Activated CD8-positive, alpha-beta memory T cell treated with anti-CD3 and anti-CD28 coated beads for 1 hour (primary cell): ENCODE measurements at places on chromosomes 6 and 20.

GRCh38 chr20:43960231-43960630 lies 45.6 kb downstream of the TOX2 start:
- DNase-seq = no peak

- DNase-seq = no peak
These were observed 3.0 kb upstream of the HTR1E start for GRCh38 chr6:86934365-86934764.

GRCh38 chr6:55868771-55869479 lies 6.5 kb downstream of the BMP5 start:
- DNase-seq = no peak

DNA sequence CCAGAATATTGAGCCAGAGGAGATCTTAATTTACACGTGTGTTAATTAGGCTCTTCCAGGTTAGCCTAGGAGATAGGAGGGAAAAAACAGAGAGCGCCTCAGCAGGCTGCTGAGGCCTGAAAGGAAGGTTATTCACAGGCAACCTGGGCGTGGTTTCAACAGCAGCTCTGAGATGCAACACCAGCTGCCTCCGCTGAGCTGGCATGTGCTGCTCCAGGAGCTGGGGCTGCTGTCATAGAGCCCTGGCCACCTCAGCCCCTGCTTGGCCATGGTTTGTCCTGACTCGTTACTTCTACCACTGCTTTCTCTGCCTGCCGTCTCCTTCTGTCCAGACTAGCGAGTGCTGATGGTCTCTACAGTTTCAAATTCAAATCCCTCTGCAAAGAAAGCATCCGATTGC lies 32.4 kb upstream of the RPP40 start:
- DNase-seq = no peak

DNA sequence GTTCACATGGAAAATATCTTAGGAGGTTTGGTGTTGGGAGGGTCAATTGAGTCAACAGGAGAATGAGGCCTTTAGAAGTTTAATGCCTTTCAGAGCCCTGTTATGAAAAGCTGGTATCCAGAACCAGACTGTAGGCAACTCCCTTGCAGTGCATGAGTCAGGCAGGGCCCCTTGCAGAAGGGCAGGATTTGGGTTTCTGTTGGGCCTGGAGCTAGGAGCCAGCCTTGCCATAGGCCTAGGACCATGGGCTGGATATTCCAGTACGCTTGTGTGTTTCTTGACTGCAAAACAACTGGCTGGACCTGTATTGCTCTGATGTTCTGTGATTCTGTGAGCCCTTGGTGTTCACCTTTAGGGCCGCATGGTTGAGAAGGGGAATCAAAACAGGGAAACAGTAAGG lies 350.9 kb upstream of the PRND start:
- no peak for DNase-seq

DNA sequence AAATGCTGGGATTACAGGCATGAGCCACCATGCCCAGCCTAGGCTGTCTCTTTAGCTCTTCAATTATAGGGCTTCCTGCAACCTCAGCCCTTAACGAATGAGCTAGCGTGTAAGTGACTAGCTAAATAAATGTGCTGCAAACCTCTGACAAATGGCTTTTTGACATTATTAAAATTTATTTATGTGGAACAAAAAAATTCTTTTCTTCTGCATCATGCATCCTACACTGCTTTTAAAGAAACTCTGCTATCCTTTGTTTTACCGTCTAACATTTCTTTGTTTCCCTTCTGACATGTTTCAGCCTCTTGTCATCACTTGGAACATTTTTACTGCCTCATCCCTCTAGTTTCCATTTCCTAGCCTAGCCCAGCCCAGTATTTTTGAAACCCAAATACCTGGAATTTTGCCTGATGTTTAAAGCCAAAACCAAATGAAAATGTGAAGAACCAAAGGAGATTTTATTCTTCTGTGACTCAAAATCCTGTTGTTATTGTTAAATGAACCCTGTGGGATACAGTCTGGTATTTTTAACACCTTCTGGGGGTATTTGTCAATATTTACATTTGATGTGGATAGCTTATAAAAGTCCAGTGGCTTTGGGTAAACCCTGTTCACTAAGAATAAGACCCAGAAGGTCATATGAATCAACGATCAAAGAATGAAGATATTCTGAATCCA lies 9.5 kb downstream of the NT5E start:
- DNase-seq = no peak

- DNase-seq = no peak
These were observed 466 bp upstream of the PSMB1 start for GRCh38 chr6:170553534-170554012.

DNA sequence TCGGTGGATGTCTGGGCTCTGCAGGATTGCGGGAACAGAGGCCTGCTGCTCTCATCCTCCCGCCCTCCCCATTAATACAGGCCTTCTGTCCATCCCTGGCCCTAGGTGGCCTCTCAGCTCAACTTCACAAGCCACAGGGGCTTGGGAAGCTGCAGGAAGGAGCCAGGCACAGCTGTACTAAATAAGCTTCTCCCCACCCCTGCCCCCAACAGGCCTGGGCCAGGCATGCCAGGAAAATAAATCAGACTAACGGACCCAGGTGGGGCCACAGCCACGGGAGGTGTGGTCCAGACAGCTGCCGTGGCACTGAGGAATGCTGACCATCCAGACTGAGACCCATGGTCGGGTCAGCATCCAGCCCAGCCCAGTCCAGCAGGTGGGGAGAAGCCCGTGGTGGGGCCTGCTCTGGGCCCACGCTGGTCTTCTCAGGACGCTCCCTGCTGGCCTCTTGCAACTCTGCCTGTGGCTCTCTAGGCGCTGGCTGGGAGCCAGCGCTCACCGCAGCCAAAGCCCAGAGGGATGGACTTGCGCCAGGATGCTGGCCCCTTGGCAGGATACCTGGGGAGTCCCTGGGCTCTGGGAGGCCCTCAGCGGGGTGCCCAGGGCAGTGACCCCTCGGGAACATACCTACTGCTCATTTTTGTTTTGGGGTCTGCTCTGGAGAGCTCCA lies 8.6 kb upstream of the YTHDF1 start:
- no peak for DNase-seq

GRCh38 chr6:37867756-37868446 lies 48.4 kb downstream of the ZFAND3 start:
- no peak for DNase-seq

DNA sequence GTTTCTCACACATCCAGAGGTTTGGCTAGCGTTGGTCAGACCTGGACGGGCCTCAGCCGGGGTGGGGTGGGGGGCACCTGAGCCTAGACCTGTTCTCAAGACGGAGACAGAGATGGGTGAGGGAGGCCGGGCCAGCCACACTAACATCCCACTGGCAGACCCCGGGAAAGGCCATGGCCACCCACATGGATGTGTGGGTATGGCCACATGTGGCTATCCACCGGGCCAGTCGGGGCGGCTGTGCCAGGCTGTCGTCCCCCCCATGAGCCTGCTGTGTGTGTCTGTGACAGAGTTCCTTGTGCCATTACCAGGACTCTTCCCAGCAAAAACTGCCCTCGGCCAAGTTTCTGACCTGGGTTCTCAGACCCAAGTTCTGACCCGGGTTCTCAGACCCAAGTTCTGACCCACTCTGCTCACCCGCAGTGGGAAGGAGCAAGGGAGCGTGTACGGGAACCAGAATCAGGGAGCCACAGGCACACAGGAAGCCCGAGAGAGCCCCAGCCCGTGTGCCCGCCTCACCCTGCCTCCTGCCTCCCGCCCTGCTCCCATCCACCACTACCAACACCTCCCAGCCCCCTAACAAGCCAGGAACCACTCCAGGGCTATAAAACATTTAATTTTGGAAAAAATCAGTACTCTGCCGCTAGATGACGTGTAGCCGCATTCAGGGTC lies 255.5 kb downstream of the TAF4 start:
- no peak for DNase-seq

DNA sequence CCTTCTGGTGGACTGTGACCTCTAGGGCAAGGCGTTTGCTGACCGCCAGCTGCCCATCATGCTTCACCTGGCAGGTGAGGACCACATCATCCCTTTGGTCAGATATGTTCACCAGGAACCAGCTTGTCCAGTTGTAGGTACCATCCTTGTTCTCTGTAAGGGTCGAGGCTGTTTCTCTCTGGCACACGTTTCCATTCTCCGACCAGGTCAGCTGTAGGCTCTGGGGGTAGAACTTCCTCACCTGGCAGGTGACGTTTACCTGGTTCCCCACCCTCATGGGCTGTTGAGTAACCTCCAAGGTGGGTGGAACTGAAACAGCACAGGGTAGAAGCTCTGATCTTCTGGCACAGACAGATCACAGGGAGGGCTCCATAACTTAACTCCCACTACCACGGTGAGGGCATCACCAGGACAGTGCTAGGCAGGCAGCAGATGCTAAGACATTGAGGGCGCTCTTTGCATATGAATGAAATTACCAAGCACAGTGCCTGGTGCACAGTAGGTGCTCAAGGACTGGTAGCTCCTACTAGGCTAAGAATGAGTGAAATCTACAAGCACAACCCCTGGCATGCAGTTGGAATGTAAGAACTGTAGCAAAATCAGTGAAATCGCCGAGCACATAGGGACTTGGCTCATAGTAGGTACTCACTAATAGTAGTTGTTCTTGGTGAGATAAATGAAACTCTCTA lies 15.6 kb upstream of the SIRPB1 start:
- no peak for DNase-seq

DNA sequence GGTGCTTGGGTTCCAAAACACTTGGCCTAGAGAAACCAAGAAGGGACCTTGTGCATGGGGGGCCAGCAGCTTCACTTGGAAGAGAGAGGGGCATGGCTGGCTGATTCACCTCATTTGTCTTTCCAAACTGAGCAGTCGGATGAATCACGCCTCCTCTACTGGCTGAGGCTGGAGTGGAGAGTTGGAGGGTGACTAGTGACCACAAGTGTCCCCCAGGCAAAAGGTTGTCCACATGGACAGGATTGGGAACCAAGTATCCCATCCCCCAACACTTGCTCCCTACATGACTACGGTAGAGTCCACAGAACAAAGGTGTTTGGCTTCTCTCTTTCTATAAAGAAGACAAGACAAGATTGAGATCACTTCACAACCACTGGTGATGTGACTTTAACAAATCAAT lies 875.6 kb downstream of the QKI start:
- no peak for DNase-seq

DNA sequence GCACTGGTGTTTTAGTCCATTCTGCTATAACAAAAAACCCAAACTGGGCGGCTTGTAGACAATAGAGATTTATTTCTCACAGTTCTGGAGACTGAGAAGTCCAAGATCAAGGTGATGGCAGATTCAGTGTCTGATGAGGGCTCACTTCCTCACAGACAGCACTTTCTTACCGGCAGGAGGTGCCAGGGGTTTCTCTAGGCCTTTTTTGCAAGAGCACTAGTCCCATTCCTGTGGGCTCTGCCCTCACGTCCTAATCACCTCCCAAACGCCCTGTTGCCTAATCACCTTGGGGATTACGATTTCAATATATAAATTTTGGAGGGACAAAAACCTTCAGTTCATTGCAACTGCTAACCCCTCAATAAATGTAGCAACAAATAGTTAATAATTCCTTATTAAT lies 140.0 kb upstream of the SGK1 start:
- DNase-seq = no peak

DNA sequence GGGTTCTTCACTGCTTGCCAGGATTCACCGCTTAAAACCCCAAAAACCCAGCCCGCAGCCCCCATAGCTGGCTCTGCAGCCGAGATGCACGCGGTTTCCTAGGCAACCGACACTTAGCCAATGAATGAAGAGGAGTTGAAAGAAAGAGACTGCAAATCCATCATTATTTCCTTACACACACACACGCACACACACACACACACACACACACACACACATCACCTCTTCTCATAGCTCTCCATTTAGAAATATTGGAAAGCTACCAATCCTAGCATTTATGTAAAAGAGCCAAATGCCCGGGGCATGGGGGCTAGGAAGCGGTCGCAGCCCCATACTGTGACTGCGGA lies 3.4 kb upstream of the TUBB2B start:
- no peak for DNase-seq

DNA sequence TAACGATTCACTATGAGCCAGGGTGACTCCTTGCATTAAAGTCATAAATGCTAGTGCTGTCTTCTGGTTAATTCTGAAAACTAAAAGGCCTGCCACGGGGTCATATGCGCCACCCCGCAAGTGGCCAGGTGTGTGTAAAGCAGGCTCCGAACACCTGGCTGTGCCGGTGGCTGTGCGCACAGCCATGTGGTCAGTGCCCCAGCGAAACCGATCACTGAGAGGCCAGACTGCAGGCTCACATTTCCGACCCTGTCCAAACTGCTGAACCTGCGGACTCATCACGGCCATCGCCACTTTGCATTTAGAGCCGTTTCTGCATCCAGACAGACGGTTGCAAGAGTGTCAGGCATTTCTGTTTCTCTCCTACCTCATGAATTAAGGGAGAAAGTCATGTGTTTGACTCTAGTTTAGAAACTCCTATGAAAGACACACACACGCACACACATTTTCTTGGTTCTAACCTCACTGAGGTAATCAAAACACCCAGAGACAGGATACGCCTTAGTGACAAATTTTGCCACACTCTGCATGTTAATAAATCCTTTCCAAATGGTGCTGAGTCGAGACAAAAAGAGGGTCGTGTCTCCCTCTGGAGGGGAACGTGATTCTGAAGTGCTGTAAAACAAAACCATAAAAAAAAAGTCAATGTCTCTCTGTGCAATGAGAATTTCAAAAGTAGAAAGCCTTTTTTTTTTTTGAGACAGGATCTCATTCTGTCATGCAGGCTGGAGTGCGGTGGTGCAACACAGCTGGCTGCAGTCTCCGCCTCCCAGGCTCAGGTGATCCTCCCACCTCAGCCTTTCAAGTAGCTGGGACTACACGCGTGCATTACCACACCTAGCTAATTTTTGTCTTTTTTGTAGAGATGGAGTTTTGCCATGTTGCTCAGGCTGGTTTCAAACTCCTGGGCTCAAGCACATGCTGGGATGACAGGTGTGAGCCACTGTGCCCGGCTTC lies 31.0 kb upstream of the TCFL5 start:
- DNase-seq = no peak

DNA sequence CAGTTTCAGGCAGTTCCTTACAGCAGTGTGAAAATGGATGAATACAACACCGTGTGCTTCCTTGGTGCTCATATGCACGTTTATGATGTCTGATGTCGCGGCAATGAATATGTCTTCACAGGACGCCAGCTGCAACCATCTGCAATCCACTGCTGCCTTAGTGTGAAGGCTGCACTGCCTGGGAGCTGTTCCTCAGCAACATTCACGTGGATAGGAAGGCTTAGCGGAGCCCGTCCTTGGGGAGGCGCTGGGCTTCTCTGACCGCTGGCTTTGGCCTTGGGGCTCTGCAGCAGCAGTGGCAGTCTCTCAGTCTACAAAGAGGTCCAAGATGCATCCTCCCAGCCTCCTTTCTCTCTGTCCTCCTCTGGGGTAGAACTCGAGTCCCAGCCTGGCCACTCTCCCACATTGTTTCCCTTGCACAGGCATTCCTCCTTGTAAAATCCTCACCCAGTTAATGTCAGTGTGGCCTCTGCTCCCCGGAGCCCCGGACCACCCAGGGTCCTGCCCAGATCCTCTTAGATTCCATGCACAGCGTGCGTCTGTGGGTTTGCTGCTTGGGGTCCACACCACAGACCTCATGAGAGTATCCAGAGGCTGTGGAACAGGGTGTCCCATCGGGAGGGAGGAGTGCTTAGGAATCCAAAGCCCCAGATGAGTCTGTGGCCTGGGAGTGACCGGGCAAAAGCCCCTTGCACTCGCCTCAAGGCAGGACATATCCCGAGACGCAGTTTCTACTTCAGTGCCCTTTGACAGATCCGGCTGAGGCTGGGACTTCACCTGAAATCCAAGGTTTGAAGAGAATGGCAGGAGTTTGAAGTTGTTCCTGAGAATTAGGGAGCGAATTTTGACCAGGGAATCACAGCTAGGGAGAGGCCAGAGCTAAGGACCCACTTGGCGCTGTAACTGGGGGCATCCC lies 181.3 kb downstream of the THBS2 start:
- no peak for DNase-seq
